Activated CD4-positive, alpha-beta T cell treated with anti-CD3 and anti-CD28 coated beads for 4 hours (primary cell): ENCODE measurements at places on chromosomes 13 and 19.
A peak's percentile ranks its signal among the peaks of the same experiment; 100 is the strongest.

DNA sequence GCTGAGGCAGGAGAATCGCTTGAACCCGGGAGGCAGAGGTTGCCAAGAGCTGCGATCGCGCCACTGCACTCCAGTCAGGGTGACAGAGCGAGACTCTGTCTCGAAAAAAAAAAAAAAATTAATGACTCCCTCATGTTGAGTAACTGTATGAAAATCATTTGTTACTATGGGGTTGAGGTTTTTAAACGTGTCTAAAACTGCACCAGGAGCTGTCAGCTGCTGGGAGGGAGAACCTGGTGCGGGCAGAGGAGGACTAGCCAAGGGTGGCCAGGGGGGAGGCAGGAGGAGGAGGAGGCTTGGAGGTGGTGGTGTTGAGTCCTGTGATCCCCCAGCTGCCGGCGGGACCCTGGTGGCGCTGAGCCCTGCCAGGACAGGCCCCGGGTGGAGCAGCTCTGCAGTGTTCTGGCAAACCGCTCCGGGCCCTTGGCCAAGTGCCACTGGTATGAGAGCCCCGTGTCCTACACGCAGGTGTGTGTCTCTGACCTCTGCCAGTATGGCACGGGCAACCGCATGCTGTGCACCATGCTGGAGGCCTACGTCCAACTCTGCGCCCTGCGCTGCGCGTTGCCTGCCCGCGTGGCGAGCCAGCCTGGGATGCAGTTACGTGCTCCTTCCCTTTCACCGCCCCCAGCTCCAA is 17.1 kb upstream of the FXYD3 start:
- DNase-seq, result no peak

GRCh38 chr19:39007096-39007495 is 25.3 kb downstream of the FBXO27 start:
- DNase-seq, result no peak

DNA sequence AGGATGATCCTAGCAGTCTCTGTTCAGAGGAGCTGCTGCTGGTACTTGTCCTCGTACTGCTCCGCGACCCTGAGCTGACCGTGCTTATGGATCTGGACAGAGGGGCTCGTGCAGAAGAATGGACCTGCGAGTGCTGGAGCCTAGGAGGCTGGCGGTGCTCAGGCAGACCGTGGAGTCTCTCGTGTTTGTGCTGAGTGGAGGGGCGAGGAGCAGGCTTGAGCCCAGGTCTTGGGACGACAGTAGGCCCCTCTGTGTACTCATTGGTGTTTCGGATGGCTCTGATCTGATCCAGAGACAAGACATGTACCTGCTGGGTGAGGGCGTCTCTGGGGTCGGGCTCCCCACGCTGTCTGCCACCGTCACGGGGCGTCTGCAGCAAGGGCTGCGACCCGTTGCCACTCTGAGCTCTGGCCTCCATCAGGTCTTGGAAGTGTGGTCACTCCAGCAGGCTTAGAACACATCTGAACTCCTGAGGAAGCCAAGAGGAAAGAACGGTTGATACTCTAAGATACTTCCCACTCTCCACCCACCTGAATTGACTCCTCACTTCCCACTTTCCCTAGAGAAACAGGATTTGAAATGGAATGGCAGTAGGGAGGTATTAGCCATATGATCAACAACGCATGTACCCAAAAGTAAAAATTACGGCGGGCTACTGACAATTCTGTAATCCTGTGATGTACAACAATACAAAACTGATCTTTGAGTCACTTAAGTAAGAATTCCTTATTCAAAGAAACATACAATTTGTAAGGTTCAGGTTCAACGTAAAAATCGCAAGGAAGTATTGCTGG is 3.4 kb downstream of the SPRY2 start:
- no peak for DNase-seq

DNA sequence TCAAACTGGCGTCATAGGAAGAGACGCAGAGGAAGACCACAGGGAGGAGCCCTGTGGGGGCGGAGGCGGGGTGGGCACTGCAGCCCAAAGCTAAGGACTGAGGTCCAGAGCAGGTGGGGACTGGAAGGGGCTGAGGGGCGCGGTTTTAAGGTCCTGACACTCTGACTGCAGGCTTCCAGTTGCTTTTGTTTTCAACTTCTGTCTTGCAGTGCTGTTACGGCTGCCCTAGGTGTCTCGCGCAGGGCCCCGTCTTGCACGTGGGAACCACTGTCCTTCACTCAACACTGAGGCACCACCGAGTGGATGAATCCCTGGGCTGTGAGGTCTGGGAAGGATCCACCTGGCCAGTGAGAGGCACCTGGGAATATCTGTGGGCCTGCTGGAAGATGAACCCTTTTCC is 76.0 kb downstream of the TEX29 start:
- no peak for DNase-seq

DNA sequence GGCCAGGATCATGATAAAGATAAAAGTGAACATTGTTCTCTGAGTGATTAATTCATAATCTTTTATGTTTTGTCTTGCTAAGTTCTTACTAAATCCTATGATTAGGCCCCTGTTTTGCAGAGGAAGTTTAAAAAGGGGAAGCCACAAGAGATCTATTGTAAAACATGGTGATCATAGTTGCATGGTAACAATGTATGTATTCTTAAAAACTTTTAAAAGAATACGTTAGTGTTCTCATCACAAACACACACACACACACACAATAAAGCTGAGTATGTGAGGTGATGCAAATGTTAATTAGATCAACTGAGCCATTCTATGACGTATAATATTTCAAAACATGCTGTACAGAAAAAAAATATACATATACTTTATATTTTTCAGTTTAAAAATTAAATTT is 51.2 kb downstream of the MBD3L2B start:
- DNase-seq, result no peak

DNA sequence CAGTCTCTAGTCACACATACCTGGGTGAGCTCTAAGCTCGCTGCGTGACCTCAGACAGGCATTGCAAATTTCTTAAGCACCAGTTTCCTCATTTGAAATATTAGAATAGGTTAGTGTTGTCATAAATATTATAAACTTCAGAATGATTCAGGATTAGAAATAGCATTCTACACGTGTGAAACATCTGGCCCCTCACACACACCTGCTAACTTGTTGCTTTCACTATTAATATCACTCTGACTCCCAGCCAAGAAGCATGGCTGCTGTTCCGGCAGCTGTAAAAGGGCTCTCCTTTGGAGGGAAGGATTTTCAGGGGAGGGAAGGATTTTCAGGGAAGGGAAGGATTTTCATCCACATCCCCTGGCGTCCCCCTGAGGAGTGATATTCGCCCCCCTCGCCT is 161.3 kb upstream of the GPR12 start:
- DNase-seq, result no peak

DNA sequence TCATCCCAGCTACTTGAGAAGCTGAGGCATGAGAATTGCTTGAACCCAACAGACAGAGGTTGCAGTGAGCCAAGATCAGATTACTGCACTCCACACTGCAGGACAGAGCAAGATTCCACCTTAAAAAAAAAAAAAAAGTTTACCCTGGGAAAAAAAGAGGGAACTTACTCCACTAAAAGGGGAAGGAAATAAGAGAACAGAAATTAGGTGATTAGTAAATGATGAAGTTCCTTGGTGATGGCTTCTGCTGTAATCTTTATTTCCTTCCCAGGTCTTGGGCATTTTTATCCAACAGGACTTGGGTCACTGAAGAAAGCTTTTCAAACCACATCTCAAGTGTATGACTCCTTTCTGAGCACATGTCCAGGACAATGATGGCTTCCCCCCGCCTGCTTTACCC is 9.3 kb downstream of the ZNF780A start:
- DNase-seq, result no peak

GRCh38 chr13:79124183-79124582 is 281.9 kb downstream of the RBM26 start:
- no peak for DNase-seq

DNA sequence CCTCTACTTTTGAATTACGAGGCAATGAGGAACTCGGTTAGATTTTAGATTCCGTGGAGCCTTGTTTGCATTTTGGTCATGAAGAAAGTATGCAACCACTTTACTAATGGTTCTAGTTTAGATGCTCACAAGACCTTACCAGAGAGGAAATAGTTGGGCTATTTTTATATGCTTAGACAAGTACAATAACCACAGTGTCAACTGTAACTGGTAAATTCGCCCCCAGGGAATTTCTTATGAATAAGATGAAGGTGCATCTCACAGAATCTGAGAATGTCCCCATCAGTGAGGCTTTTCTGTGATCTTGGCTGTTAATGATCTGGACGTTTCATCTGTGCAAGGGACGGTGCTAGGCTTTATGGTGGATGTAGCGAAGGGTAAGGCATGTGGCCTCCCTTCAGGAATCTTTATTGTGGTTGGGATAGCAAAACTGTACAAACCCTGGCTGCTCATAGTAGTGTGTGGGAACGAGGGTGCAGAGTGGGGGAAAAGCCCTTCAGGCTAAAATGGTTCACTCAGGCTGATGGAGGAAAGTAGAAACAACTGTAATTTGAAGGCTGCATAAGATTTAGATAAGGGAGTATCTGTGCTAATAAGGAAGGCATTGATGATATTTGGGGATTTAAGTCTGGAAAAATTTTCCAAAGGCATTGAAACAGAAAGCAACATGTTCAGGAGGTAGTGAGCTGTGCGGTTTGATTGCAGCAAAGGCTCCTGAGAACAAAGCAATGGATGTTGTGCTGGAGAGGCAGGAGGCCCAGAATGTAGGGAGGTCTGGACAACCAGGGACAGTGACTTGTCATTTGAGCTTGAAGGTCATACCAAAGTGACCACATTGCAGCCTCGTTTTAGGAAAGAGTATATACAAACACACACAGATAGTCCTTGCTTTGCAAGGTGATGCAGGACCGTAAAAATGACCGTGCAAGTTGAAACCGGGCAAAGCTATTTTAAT is 28.4 kb downstream of the UBAC2 start:
- no peak for DNase-seq

DNA sequence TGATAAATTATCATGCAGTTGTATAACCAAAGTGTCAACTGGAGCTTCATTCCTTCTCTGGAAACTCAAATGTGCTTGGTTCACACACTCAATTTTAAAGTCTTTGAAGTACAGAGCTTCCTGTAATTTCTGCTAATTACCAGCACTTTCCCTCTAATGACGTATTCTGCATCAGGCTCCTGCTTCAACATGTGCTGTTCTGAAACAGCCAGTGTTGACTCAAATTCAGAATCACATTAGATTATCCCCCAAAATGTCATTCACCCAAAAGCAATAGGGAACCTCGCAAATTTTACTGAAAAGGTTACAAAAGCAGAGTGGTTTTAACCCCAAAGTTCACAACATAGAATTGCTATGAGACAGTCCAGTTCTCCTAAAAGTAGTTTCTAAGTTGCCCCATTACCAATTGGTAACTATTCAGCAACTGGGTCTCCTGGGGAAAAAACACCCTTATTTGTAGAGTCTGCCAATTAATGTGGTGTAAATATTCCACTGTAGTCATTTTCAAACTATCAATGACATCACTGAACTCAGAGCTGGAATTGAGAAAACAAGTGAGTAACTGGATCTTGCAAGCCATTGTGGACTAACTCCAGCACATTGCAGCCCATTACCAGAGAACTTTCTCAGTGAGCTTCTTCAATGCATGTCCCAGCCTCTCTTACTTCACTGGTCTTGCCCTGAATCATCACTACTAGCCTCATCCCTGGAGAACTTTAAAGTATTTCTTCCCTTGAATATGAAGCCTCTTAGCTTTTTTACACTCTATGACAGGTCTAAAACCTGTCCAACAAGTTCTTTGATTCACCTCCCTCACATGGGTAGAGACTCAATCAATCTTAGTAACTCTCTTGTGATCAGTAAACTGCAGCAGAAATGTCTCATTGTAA is 955.4 kb downstream of the EFNB2 start:
- no peak for DNase-seq

- no peak for DNase-seq
Observed at GRCh38 chr13:72931311-72931710, 127.5 kb upstream of the KLF5 start.

DNA sequence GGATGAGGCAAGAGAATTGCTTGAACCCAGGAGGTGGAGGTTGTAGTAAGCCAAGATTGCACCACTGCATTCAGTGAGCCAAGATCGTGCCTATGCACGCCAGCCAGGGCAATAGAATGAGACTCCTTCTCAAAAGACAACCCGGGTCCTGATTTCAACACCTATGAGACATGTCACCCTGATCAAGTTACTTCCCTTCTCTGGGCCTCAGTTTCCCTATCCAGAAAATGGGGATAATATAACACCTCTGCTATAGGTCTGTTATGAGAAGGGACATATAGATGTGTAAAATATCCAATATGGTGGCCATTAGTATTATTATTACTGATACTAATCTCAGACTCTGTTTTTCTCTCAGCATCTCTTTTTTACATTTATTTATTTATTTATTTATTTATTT is 12.9 kb upstream of the GIPR start:
- no peak for DNase-seq

- DNase-seq, result no peak
Observed at GRCh38 chr13:48535766-48536165, 2.9 kb upstream of the RCBTB2 start.

DNA sequence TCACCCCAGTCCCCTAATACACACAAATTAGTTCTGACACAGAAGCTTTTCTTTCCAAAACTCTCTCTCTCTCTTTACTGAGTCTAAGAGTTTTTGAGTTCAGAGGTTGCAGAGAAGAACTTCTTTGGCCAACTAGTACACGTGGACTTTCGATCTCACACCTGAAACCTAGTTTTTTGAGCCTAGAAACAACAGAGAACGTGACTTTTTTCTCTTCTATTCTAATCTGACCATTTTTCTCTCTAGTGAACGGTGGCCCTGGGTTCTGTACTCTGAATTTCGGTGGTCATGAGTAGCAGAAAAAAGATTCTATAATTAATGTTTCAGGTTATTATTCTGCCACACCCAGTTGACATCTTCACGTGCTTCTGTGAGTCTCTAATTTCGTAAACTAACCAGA is 24.2 kb downstream of the PCDH20 start:
- no peak for DNase-seq

GRCh38 chr13:73096173-73096572 is 37.4 kb downstream of the KLF5 start:
- DNase-seq, result peak; percentile 4

GRCh38 chr13:75541287-75541686 is 3.6 kb upstream of the COMMD6 start:
- no peak for DNase-seq

GRCh38 chr19:17685451-17686022 is 2.6 kb downstream of the UNC13A start:
- DNase-seq, result no peak

GRCh38 chr13:108342369-108343289 is 73.1 kb downstream of the TNFSF13B start:
- DNase-seq, result peak; percentile 4

GRCh38 chr19:29675650-29676186 is 10.5 kb downstream of the PLEKHF1 start:
- DNase-seq, result no peak

GRCh38 chr13:95035311-95036109 is 265.7 kb downstream of the ABCC4 start:
- no peak for DNase-seq

DNA sequence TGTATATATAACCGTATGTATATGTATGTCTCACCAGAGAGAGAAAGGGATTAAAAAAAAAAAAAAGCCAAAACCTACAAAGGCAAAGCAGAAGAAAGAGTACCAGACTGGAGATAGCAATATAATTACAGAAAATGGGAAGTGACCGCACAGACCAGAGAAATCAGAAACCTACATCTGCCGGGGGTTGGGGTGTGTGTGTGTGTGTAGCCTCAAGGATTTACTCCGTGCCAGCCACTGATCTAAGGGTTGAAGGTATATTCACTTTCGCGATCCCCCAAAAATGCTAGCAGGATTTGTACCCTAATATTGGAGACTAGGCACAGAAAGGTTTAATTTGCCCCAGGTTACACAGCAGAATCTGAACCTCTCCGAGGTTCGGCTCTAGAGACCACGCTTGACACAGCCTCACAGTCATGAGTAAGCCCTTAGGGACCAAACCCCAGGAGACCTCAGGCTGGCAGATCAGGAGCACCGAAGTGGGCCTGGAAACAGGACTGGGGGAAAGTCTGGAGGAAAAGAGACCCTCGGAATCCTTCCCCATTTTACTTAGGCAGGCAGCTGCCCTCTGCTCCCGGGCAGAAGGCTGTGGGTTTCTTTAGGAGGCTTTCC is 14.8 kb downstream of the ARL11 start:
- DNase-seq, result no peak
